ENCODE measurements at places on chromosomes 16 and 17.
A peak's percentile ranks its signal among the peaks of the same experiment; 100 is the strongest.

GRCh38 chr17:29772981-29773380 lies 150.3 kb upstream of the CORO6 start:
- no peak for DNase-seq

DNA sequence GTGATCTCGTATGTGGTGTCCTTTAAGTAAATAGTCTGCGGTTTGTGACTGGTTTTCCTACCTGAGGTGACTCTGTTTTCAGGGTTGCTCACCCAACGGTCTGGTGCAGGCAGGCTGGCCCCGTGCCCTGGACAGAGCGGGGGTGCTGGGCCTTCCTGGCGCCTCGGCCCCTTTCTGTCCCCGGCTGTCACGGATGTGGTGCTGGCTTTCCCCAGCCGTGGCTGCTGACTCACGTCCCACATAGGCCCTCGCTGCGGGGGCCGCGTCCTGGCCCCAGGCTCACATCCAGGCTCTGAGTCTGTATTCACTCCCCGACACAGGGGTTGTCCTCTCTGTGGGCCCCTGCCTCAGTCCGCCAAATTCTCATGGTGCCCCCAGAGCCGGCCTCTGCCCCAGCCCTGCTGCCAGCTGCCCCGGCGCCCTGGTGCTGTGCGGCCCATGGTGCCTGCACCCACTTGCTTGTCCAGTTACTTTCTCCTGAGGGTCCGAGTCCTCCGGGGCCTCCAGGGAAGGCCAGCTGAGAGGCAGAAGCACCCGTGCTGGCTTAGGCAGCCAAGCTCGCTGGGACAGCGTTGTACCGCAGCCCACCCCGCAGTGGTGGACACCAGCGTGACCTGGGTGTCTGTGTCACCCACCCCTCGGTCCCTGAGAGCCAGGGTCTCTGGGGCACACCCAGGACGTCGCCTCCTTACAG lies 5.9 kb downstream of the CHMP6 start:
- DNase-seq = peak; percentile 97

- peak; percentile 97 for DNase-seq
Measured at GRCh38 chr16:67158637-67159600, 790 bp downstream of the TRADD start.

GRCh38 chr16:28259091-28259780 lies 33.1 kb upstream of the SBK1 start:
- no peak for DNase-seq

DNA sequence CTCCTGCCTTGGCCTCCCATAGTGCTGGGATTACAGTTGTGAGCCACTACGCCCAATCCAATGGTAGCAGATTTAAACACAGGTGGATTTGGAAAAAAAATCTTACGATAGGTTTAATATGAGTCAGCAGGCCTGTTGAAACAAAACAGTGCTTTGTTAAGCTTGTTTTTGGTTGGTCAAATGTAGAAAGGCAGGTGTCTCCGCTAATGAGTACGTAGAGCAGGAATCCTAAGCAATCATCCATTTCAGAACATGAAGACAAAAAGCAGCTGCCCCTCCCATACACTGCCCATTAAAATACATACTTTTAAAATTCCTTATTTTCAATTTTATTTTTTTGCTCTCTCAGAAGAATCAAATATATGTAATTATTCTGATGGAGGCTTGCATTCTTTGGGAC lies 1.9 kb upstream of the WWOX start:
- DNase-seq = no peak

GRCh38 chr17:13678841-13679240 lies 77.1 kb upstream of the HS3ST3A1 start:
- DNase-seq = no peak

GRCh38 chr16:9953908-9954570 lies 228.2 kb downstream of the GRIN2A start:
- no peak for DNase-seq

DNA sequence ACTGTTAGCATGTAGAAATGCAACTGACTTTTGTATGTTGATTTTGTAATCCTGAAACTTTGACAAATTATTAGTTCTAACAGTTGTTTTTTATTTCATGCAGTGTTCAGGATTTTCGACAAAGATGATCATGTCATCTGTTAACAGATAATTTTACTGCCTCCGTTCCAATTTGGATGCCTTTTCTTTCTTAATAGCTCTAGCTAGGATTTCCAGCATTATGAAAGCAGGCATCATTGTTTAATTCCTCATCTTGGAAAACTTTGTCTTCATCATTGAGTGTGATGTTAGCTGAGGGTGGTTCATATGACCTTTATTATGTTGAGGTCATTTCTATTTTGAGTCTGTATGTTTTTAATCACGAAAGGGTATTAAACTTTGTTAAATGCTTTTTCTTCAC lies 31.9 kb downstream of the RMI2 start:
- DNase-seq = no peak

GRCh38 chr17:17125136-17126084 lies 80.7 kb downstream of the PLD6 start:
- DNase-seq = peak; percentile 72

DNA sequence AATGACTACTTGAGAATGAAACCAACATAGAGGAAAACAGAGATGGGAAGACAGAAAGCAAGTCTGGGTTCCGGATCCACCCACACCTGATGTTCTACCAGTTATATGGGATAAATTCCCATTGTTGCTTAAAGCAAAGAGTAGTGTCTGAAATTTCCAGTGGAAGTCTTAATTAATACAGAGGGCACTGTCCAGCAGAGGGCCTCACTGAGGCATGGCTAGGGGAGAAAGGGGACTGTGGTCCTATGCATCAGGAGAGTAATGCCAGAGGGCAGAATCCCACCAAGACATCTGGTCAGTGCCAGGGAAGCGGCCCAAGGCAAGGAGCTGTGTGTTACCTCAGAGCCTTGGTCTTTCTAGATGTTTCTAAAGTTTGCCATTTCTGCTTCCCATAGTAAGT lies 7.5 kb upstream of the UMOD start:
- DNase-seq = no peak

DNA sequence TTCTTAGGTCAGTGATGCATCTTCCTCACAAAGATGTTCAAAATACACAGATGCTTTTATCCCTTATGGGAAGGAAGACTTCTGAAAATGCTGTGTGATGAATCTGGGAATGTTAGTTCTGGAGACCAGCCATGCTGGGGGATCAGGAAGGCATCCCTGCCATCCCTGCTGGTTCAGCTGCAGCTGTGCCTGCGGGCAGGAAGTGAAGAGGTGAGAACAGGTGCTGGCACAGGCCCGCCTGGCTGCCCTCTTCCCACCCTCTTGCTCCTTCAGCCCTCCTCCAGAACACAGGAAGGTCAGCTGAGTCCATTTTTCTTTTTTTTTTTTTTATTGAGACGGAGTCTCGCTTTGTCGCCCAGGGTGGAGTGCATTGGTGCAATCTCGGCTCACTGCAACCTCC lies 15.2 kb downstream of the RAB11FIP3 start:
- DNase-seq = peak; percentile 67

- no peak for DNase-seq
Measured at GRCh38 chr16:58734459-58734787, 307 bp upstream of the GOT2 start.

Data from osteoblast (primary cell).